ENCODE measurements at places on chromosomes 2 and 18.

GRCh38 chr2:237141571-237142051 is 55.9 kb downstream of the COPS8 start:
- no peak for DNase-seq

- DNase-seq, result no peak
These were observed 164.7 kb downstream of the ZBTB7C start for GRCh38 chr18:48244530-48244929.

DNA sequence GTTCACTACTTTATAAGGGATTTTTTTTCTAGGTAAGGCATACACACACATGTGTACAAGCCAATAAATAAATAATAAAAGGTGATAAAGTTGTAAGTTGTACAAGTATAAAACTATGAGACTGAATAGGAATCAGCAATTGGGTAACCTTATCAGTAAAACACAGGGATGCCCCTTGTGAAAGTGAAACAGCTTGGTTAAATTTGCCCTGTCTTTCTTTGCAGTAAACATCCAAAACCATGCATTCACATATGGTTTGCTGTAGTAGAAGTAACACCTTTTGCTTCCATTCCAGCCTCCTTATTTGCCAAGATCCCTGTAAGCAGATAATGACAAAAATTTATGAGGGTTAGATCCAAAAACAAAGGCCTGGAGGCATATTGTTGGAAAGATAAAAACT is 44.3 kb upstream of the NEUROD1 start:
- DNase-seq, result no peak

GRCh38 chr18:57915865-57916582 is 112.9 kb upstream of the ATP8B1 start:
- DNase-seq, result peak; percentile 74

DNA sequence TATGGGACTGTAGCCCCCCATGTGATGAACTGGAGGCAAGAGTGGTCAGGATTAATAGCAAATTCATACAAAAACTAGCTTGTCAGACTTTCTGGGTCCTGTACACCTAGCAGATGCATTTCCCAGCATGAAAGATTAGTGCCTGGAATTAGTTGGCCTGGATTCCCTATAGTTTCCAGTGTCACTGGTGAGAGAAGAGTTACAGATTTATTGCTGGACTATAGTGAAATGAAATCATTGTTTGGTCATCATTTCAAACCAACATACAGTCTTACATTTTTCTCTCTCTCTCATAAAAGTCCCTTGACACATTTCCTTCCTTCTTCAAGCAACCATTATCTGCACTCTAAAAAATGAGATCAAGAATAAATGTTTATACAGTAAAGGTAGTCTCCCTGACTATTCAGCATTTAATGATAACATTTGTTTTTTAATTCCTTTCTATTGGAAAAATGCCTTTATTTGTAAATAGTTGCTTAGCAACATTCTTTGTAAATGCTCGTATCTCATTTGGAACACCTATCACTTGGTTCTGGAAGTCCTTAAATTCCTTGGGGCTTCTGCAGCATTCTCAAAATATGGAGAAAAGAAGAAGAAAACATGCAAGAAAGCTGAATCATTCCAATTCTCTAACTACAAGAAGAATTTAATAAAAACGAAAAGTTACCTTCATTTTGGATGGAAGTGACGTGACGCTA is 144.4 kb downstream of the MREG start:
- peak; percentile 1 for DNase-seq

DNA sequence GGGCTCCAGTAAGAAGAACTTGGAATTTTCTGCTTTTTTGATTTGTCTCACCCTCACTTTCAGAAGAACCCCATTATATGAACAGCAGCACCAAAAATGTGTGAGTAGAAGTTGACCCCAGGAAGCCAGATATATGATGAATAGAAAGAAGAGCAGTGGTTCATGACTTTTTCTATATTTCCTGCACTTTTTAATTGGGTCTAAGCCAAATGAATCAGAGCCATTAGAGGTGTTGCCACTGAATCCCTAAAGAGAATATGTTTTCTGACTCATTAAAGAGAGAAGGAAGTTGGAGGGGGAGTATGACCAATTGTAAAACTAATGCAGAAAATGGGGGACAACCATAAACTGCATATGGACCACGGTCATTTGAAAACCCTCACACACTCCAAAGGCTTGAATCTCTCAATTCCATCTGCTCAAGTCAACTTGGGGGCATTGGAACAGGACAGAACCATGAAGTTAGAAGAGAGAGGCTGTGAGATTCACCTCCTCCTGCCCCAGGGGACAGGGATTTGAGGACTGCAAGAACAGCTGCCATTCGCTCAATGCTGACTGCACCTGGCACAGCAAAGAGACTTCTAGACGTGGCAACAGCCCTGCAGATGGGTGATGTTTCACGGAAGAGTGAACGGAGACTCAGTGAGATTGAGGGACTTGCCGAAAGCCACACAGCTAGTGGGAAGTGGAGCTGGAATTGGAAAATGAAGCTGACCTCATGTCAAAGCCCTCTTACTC is 3.0 kb downstream of the DAPL1 start:
- DNase-seq, result no peak

DNA sequence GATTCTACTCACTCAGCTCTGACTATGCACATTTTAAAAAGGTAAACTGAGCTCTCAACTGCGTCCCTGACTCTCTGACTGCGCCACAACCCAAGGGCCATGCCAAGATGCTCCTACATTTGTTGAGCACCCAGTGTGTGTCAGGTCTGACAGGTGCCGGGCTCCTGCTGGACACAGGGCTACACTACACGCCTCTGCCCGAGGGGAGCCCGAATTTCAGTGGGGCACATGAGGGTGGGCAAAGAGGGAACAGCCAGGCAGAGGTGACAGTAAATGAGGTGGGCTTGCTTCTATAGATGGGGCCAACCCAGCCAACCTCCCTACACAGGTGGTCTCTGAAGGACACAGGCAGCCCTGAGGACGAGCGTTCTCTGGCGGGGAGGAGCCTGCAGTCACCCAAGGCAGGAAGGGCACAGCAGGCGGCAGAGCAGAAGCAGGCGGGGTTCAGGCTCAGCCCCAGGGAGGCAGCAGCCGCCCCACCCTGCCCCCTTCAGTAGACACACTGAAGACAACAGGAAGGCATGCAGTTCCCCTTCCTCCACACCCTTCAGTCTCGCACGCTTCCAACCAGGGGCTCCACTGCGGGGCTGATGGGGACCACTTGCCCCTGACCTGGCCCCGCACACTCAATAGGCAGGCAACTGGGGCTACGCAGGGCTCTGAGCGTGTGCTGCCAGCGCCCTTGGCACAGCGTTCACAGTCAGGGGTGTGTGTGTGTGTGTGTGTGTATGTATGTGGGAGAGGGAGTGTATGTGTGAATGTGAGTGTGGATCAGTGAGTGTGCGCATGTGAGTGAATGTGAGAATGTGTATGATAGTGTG is 98.4 kb downstream of the UXS1 start:
- no peak for DNase-seq

- no peak for DNase-seq
These were observed 252.8 kb upstream of the PARD3B start for GRCh38 chr2:204292439-204292838.

Measured in cerebellum (tissue), 4 donors.